CD4-positive, CD25-positive, alpha-beta regulatory T cell (primary cell): ENCODE measurements at places on chromosomes 6 and 20.

DNA sequence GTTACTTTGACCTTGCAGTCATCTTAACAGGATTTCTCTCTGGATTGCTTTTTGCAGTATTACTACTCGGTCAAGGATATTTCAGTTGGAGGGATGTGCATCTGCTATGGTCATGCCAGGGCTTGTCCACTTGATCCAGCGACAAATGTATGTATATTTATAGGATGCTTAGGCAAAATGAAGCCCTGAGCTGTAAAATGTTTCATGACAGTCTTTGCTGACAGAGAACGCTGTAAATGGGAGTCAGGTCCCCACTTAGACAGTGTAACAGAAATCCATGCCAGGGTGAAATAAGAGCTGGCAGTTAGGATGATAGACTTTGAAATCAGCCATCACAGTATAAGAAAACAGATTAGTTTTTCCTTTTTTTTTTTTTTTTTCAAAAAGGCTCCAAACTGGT lies 264.0 kb downstream of the LAMA2 start:
- no peak for DNase-seq

- DNase-seq, result no peak
Measured at GRCh38 chr20:32621891-32622584, 36.9 kb upstream of the NOL4L start.

GRCh38 chr20:2921506-2921905 lies 48.2 kb downstream of the PTPRA start:
- DNase-seq, result no peak

- DNase-seq, result no peak
Measured at GRCh38 chr6:72691249-72691648, 69.4 kb downstream of the KCNQ5 start.

DNA sequence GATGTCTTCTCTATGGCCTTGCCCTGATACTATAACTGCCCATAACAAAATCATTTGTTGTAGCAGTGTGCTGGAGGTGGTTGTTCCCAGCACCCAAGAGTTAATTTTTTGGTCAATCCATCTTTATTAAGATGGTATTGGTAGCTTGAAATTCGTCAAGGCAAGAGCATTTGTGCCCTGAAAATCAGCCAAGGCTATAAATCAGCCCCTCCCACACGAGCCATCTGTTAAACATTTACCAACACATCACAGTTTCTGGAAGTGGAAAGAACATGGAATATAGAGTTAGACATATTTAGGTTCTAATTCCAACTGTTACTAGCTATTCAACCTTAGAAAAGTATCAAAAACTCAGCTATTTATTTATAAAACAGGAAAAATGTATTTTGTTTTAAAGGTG lies 888.4 kb upstream of the GJE1 start:
- no peak for DNase-seq

DNA sequence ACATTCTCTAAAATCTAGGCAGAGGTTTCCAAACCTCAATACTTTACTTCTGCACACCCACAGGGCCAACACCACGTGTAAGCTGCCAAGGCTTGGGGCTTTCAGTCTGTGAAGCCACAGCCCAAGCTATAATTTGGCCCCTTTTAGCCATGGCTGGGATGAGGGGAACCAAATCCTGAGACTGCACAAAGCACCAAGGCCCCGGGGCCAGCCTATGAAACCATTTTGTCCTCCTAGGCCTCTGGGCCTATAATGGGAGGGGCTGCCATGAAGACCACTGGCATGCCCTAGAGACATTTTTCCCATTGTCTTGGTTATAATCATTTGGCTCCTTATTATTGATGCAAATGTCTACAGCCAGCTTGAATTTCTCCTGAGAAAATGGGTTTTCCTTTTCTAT lies 513.0 kb upstream of the ADGRB3 start:
- no peak for DNase-seq

- no peak for DNase-seq
Measured at GRCh38 chr6:148874698-148875293, 128.0 kb downstream of the UST start.
